A549 (cell line): ENCODE measurements at places on chromosomes 7 and 10.

- no peak for DNase-seq
Measured at GRCh38 chr10:47290338-47290737, 9.7 kb upstream of the GDF10 start.

GRCh38 chr10:119496273-119496672 is 46.2 kb downstream of the RGS10 start:
- DNase-seq, result no peak

- no peak for DNase-seq
Measured at GRCh38 chr7:55303220-55303619, 61.9 kb upstream of the LANCL2 start.

- DNase-seq, result no peak
Measured at GRCh38 chr10:93938140-93938539, 44.4 kb downstream of the SLC35G1 start.

DNA sequence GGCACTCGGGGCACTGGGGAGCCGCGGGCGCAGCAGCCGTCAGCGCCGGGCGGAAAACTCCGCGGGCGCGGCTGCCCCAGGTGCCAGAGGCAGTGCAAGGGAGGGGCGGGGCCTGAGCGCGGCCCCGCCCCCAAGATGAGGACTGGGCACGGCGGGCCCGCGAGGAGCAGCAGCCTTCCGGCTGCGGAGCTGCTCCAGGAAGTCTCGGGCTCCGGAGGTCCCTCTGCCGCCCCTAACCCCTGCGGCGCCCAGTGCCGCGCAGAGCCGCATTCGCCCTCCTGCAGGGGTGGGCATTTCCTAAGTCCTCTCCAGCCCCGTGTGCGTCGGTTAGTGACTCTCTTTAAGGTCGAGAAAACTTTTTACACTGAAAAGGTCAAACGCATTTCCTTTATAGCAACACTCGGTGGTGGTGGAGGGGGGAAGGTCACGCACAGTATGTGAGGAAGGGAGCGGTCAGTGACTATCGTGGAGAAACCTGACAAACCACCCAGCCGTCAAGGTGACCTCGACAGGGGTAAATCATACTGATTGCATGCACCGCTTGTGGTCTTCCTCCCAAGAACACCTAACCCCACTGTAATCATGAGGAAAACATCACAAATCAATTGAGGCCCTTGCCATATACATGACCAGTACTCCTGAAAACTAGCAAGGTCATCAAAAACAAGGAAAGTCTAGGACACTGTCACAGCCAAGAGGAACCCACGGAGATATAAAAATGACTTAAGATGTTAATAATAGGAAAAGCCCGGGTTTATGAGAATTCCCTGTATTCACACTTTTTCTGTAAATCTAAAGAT is at the start of gene ANXA11:
Gene ANXA11 (minus strand): TSS at position 61 of the 800 bp plus-strand sequence. CDS start 32,676 bp downstream, outside the sequence.
- DNase-seq, result peak; percentile 82

DNA sequence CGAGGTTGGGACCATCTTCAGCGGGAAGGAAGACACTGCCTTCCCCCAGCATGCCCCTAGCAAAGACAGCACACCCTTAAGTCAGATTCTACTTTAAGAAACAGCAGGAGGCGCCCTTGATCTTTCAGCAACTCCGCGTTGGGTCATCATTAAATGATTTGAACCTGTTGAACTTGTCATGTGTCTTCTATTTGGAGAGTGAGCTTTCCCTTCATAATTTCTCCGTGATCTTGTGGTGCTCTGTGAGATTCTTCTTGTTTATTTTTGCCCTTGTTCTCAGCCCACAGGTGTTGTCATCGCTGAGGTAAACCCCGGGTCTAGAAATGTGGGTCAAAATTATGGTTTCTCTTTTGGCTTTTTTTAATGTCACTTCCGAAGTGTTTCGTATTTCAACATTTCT is 49.5 kb upstream of the PITRM1 start:
- DNase-seq, result no peak

DNA sequence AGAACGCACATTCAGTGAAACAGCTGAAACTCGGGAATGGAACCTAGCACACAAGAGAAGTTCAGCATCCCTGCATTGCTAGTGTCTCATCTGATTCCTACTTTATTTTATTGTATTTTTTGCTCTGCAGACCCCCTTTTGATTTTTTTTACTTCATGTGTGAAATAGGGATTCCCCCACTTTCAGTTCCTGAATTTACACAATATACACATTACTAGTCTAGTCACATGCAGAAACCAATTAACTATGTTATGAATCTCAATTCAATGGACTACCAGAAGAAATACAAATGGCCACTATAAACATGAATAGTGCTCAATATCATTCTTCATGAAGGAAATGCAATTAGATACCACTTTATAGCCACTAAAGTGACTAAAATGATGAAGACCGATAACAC is 386.1 kb upstream of the COBL start:
- no peak for DNase-seq

DNA sequence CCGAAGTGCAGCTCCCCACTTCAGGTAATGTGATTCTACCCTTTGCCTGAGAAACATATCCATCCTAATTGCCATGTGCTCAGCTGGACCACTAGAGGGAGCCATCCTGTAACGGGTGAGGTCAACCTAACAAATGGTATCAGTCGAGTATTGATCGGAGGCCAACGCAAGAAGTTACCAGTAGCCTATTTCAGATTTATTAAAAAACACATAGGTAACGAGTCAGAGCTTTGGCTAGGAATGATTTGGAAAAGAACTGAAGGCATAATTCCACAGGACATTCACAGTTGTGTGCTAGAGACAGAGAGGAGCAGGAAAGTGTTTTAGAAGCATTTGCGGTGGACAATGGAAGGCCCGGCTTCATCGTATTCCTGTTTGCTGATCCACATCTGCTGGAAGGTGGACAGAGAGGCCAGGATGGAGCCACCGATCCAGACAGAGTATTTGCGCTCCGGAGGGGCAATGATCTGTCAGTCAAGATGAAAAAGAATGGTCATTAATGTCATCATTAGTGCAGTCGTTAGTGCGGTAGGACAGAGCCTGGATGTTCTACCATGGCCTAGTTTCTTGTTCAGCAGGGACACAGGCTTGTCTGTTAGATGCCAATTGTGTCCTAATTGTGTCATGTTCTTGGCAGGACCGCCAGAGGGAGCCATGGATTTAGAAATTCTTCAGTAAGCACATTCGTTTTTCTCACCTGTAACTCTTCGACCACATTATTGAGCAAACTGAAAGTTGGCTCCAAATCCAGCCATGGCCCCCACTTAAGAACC is 17.5 kb downstream of the ACTA2 start:
- DNase-seq, result peak; percentile 59

DNA sequence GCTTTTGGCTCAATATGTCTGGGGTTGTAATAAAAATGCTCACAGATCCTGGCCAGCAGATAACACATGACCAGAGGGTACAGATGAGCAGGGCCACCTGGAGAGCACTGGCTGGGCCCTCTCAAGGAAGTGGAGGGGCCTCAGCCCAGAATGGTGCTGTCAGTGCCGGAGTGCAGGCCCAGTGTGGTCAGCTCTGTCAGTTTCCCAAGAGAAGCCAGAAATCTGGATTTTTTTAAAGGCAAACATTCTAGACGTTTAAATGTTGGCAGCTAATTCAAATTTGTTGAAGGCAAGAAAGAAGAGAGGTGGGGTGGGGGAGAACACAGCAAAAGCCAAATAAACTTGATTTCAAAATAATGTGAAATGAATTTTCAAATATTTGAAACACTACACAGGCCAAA is 2.0 kb downstream of the C10orf105 start:
- DNase-seq, result no peak

DNA sequence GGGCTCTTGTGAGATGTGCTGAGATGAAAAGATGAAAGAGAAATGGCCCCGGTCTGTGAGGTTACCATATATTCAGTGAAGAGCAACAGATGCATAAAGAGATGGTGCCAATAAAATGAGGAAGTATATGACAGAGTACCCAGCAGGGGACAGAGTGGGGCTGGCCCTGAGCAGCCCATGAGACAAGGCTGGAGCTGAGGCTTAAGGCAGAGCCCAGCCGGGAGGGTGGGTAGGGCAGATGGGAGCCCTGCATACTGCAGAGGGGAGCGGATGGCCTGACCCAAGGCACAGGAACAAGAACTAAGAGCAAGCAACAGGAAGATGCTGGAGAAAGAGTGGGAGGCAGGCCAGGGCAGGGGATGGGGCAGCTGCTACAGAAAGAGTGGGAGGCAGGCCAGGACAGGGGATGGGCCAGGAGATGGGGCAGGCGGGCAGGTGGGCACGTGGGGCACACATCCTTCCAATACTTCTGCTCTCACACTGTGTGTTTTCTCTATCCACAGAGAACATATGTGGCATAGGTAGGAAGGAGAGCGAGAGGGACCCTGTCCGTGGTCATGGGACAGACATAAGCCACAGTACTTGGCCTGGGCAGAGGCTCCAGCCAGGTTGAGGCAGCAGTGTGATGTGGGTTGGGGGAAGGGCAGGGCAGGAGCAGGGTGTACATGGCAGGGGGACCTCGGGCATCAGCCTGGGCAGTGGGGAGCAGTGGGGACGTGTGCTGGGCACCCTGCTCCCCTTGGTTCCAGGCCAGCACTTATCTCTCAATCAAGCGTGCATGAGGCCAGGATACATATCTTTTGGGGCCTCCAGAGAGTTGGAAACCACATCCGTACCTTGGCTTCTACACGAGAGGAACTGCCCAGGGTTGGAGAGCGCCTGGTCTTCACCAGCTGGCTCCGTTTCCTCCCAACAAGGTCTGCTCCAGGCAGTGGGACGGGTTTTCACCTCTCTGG is 91.6 kb upstream of the IKZF1 start:
- no peak for DNase-seq

DNA sequence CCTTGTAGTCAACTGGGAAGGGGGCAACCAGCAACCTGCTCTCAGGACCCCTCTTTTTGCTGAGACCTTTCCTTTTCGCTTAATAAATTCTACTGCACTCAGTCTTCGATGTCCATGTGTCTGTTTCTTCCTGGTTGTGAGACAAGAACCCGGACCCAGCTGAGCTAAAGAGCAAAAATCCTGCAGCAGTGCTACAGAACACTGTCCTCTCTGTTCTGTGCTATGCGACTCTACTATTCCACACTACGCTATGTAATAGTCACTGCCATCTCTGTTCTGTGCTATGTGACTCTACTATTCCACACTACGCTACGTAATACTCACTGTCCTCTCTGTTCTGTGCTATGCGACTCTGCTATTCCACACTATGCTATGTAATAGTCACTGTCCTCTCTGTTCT is 34.3 kb downstream of the DIP2C start:
- DNase-seq, result no peak

DNA sequence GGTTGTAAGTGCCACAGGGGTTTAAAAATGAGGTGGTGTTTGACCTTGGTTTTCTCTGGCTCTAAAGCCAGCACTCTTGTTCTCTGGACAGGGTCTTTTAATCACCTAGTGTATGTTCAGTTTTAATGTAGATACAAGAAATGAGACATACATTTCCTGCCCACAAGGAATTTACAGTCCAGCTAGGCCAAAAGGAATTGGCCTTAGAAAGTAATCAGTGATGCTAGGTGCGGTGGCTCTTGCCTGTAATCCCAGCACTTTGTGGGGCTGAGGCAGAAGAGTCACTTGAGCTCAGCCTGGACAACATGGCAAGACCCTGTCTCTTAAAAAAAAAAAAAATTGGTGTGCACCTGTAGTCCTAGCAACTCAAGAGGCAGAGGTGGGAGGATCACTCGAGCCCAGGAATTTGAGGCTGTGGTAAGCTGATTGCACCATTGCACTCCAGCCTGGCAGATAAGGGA is 100.2 kb downstream of the LRMDA start:
- DNase-seq, result no peak

GRCh38 chr7:114334989-114335388 is 79.6 kb upstream of the FOXP2 start:
- no peak for DNase-seq

DNA sequence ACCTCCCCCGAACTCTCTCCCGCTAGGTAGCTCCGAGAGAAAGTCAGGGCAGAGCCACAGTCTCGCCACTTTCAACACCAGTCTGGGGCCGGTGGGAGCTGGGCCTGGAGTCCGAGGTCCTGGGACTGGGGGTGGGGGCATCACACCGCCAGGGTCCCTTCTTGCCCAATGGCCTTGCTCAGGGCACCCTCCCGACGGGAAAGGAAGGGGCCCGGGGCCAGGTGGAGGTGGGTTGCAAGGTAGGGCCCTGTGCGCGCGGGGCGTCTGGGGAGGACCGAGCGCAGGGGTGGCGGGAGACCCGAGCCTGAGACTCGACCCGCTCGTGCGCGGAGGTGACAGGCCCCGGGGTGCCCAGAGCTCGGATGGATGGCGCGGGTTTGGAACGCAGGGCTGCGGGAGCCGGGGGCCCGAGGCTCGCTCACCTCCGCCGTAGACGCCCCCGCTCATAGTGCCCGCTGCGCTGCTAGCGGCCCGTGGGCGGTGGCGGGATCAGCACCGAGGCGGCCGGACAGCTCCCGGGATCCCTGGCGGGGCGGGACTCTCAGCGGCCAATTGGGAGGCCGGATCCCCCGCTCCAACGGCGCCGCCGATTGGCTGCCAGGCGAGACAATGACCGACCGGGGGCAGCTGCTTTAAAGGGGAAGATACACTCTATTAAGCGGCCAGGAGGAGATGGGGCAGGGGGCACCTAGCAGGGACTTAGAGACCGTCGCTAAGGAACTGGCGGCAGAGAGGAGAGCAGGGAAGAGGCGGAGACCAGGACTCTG is at the start of gene ACTL6B:
Gene ACTL6B (minus strand): TSS at position 541 of the 767 bp plus-strand sequence. CDS start 94 bp downstream, at position 447.
- DNase-seq, result peak; percentile 36

GRCh38 chr10:118266098-118266748 is 75.9 kb downstream of the FAM204A start:
- DNase-seq, result no peak

DNA sequence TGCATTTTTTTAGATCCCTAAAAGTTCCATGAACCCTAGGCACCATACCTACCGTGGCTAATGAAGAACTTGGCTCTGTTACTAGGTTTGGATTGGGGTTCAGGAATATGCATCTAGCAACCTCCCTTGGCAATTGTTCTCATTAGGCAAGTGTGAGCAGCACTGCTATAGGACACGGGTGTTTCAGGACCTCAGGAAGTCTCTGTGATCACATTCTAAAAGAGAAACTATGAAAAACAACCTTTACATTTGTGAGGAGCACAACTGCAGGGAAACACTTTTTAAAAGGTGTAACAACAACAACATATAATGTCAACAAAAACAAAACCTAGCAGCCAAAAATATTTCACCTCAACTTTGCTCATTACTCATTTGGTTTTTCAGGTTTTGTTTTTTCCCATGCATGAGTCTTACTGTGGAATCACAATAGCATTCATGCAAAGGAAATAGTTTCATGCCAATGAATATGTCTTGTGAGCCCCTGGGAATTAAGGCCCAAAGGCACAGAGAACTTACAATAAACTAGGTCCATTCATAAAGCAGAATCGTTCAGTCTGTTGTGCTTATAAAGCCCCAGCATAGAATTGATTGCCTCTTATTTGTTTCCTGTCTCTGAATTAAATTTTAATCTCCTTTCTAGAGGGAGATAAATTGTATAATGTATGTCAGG is 255.7 kb upstream of the DGKB start:
- no peak for DNase-seq

GRCh38 chr7:80815733-80816132 is 103.1 kb downstream of the SEMA3C start:
- DNase-seq, result no peak

DNA sequence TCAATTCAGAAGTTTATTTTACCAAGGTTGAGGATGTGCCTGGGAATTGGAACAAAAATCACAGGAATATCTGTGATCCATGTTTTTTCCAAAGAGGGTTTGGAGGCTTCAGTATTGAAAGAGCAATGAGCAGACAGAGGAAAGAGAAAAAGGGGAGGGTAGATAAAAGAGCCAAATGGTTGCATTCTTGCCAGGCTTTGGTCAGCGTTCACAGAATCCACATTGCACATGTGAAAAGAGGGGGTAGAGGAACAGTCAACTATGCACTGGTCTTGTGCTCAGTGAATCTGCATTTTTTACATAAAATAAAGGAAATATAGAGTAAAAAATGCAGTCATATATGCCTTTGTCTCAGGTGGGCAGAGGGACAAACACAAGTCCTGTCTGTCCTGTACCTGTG is 20.6 kb upstream of the ERCC6 start:
- no peak for DNase-seq

GRCh38 chr10:86803156-86803555 is 46.7 kb downstream of the BMPR1A start:
- no peak for DNase-seq
